CD4-positive, alpha-beta T cell treated with Interleukin-2 at 100 ng/mL for 4 hours (primary cell): ENCODE measurements at places on chromosomes 16 and 17.
A peak's percentile ranks its signal among the peaks of the same experiment; 100 is the strongest.

DNA sequence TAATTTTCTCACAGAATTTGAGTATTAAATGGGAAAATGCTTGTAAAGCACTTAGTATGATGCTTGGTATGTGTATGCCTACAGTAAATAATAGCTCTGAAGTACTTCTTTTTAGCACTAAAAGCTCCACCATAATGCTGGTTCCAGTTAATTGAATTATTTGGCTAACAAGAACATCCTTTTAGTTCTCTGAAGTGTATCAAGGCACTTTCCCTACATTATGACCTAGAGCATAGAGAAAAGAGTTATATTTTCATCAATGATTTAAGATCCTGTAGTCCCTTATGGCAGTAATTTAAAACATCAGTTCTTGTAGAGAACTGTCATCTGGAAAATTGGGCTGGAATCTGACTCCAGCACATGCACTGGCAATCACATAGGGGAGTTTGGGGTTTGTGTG is 21.9 kb upstream of the PHAF1 start:
- DNase-seq, result no peak

GRCh38 chr16:82735673-82736091 is 108.9 kb downstream of the CDH13 start:
- DNase-seq, result no peak

- no peak for DNase-seq
Measured at GRCh38 chr16:10296956-10297340, 88.9 kb upstream of the ATF7IP2 start.

DNA sequence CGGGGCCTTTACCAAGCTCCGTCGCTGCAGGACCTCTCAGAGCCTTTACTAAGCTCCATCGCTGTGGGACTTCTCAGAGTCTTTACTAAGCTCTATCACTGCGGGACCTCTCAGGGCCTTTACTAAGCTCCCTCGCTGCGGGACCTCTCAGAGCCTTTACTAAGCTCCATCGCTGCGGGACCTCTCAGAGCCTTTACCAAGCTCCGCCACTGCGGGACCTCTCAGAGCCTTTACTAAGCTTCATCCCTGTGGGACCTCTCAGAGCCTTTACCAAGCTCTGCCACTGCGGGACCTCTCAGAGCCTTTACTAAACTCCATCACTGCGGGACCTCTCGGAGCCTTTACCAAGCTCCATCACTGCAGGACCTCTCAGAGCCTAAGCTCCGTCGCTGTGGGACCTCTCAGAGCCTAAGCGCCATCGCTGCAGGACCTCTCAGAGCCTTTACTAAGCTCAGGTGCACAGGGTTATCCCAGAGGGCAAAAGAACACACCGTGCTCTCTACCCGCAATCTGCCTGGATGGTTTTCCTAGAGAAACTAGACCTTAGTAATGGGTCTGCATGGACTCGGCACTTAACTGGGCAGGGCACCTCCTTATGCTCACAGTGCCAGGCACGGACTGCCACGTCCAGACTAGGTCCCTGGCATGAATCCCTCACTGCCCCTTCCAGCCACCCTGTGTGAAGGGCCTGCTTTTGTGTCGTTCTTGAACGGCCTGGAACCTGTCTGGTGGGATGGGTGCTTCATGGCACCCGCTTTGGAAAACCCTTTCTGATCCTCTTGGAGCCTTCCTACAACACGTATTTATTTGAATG is 69.2 kb upstream of the DOC2B start:
- no peak for DNase-seq

- no peak for DNase-seq
Measured at GRCh38 chr17:16926571-16927451, 45.1 kb downstream of the TNFRSF13B start.

DNA sequence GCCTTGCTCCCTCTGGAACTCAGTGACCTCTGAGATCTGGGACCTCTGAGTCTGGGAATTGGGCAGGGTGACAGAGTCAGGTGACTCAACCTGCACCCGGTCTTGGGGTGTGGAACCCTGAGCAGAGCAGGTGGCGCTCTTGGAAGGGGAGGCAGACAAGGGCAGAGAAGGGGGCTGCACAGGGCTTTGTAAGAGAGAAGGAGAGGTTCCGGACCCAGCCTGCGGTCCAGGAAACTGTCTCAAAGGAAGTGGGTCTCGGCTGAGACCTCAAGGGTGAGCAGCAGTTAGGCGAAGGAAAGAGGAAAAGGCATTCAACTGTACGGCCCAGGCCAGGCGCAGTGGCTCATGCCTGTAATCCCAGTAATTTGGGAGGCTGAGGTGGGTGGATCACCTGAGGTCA is 10.0 kb upstream of the RIPOR1 start:
- no peak for DNase-seq

GRCh38 chr16:88931373-88931900 is 45.6 kb downstream of the CBFA2T3 start:
- DNase-seq, result no peak

DNA sequence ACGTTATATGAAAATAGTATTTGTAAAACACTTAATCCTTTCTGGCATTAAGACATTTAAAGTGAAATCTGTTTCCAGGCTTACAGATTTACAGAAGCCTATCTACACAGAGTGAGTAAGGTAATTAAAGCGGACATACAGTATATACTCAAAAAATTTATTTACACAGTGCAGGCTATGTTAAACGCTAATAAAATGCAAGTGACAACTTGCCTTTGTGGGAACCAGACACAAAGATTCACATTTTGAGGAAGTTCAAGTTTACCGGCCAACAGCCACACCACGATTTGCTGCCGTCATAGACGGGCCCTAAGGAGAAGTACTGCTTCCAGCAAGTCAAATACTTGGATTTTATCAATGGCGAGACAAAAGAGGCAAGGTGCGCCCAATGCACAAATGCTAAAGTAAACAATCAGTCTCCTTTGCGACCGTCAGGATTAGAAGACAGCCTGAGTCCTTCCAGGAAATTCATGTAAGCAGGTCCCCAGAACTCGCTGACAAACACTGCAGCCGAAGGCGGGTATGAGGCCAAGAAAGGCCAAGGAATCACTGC is 801 bp downstream of the VPS35 start:
- peak; percentile 75 for DNase-seq

GRCh38 chr17:17785407-17785806 is 51.4 kb downstream of the SREBF1 start:
- DNase-seq, result no peak

DNA sequence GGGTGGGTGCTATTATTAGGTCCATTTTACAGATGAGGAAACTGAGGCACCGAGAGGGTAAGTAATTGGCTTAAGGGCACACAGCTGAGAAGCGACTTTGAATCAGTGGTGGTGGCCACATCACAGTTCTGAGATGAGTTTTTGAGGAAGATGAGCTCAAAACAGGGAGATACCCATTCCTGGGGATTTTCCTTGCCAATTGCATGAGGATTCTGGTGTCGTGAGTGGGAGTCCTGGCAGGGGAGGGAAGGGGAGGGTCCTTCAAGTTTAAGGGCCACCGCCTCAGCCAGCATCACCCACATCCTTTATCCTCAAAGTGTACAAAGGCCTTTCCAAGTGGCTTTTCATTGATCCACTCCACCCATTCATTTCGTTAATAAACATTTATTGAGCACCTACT is 45.3 kb downstream of the IL21R start:
- no peak for DNase-seq

DNA sequence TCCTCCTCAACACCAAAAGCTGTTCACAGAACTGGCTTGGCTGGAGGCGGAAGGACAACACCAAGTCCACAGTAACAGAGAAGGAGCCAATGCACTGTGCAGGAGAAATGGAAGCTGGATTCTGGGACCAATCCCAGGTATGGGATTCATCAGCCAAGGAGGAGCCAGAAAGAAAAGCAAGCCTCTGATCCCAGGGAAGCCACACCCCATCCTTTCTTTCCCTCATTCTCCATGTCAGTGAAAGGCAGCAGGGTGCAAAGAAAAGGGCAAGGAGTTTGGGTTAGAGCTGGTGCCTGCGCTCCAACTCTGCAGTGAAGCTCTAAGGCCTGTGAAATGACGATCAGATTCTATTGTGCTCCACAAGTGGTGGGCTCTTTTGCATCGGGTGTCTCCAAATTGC is 11.0 kb downstream of the DCAKD start:
- DNase-seq, result no peak

DNA sequence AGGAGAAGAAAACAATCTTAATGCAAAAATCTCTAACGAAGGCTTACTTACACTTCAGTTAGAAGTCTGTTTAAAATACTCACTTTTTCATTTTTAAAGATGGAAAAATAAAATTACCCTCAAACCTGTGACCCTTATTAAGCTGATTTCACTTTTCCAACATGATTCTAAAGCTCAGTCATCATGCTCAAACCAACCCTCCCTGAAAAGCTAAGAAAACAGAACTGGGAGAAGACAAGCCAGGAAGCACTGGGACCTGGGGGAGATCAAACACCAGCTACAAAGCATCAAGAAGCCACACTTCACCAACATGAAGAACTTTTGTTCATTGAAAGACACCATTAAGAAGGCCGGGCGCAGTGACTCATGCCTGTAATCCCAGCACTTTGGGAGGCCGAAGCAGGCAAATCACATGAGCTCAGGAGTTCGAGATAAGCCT is 88.8 kb downstream of the LITAF start:
- no peak for DNase-seq

DNA sequence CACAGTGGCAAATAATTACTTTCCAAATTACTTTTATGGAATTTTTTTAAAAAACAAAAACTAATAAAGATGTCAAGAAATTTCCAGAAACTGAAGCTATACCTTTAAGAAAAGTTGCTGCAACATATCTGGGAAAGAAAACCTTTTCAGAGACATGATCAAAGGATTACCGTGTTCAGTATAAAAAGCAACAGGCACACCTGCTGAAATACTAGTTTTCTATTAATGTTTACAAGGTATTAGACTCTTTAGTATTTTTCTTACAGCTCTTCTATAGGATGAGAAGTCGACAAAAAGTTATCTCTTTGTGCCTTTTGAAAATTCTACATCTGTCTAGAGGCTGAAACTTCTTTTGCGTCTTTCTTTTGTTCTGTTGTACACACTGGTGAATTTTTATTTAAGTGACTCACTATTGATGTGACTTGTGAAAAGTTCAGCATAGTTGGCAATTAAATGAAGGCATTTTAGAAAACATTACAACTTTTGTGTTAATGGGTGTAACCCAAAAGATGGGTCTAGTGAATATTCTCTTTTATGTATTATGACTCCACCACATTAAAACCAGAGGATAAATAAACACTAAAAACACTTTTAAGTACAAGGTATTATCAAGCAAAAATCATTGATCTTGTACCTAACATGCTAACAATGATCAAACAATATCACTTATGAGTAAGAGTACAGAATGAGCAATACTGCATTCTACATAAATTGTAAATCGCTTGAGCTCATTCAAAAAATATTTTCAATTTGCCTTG is 23.8 kb downstream of the NACA2 start:
- no peak for DNase-seq

DNA sequence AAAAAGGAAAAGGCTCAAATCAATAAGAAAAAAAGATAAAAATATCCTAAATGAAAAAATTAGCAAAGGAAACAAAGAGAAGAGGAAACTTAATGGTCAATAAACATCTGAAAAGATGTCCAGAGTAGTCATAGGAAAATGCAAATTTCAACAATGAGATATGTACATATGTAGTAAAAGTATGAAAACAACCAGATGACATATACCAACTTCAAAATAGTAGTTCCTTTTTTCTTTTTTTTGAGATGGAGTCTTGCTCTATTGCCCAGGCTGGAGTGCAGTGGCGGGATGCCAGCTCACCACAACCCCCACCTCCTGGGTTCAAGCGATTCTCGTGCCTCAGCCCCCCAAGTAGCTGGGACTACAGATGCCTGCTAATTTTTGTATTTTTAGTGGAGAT is 21.7 kb upstream of the NFAT5 start:
- no peak for DNase-seq

DNA sequence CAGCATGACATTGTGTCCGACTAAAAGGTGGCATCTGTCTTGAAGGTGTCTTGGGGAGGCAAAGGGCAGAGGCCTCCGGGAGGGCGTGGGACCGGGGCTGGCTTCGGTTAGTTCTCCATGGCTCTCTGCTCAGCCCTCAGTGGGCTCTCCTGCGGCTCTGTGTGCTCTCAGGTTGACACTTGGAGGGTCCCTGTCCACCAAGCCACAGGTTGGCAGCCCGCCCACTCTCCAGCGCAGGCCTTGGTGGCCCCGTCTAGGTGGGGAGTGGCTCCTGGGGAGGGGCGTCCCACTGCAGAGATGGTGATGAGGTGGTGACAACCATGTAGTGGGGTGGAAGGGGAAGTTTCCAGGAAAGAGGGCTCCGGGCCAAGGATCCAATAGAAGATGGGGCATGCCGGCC is 31.6 kb downstream of the ADGRG5 start:
- no peak for DNase-seq

DNA sequence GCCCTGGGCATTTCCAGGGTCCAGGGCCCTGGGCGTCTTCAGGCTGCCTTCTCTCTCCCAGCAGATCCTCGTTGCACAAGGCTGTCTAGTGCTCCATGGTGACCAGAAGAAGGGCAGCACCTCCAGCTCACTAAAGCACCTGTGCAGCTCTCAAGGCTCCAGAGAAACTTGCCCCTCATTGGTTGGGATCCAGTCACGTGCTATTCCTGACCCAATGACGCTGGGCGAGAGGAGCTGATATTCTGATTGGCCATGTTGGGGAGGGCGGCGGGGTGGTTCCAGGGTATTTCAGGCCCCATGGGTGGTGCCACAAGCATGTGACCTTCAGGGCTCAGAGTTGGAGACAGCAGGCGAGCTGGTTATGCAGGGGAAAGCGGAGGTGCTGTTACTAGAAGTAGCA is 309.1 kb downstream of the TOX3 start:
- DNase-seq, result no peak

DNA sequence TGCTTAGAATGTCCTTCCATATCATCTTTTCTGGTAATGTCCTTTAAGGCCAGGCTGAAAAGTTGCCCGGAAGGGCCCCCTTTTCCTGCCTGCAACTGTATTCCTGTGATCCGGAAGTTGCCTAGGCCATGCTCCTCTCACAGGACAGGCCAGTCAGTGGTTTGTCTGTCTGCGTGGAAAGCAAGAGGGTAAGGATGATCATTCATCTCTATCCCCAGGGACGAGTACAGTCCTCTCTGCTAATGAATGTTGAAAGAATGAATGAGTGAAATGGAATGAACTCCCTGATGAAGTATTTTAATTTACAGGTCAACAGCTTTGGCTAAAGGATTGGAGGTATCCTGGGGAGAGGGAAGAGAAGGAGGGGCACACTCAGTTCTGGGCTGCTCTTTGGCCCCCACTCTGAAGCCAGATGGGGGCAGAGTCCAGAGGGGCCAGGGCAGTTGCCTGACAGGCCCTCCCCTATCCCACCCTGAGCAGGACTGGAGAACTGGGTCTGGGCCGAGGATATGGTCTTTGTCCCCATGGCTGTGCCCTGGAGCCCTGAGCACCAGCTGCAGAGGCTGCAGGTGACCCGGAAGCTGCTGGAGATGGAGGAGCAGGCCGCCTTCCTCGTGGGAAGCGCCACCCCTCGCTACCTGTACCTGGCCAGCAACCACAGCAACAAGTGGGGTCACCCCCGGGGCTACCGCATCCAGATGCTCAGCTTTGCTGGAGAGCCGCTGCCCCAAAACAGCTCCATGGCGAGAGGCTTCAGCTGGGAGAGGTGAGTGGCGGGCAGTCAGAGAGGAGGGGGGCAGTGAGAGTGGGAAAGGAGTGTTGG is 3.2 kb downstream of the AOC3 start:
- DNase-seq, result no peak

GRCh38 chr16:57039148-57039812 is 49.9 kb downstream of the NLRC5 start:
- DNase-seq, result peak; percentile 40
